ENCODE measurements at places on chromosomes 4 and X.

- no peaks in the 10 kb centered on the region for H3K27me3 ChIP-seq
- H3K27ac ChIP-seq, result peak overlapping the region; percentile 97
- no peak for DNase-seq
- H3K4me1 ChIP-seq, result peaks cover 13% of the 10 kb centered on the region
These were observed 12.4 kb upstream of the ZCCHC13 start for GRCh38 chrX:74291577-74291963.

DNA sequence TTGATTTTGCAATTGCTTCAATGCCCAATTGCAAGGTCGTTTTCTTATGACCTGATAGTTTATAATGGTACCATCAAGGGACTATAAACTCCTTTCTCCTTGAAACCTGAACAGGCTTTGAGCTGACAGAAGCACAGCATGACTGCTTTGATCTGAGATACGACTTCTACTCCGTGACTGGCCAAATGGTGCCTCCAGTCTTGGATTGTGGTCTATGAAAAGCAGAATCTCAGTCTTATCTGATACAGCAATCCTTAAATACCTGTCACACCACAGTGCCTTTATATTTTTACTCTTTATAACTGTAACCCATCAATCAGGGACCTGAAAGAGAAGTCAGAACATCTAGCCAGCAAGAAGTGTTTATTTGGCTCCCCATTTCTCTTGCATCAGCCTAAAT is 93.1 kb downstream of the DOCK11 start:
- no peak for DNase-seq
- peaks cover 23% of the 10 kb centered on the region for H3K4me1 ChIP-seq
- no peak overlapping the region for H3K4me3 ChIP-seq
- H3K27me3 ChIP-seq, result no peaks in the 10 kb centered on the region
- H3K27ac ChIP-seq, result no peak overlapping the region

DNA sequence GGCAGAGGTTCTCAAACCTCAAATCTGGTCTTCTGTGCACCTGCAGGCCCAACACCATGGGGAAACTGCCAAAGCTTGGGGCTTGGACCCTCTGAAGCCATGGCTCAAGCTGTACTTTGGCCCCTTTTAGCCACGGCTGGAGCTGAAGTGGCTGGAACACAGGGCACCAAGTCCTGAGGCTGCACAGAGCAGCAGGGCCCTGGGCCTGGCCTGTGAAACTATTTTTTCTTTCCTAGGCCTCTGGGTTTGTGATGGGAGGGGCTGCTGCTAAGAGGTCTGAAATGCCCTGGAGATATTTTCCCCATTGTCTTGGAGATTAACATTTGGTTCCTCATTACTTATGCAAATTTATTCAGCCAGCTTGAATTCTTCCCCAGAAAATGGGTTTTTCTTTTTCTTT is 18.3 kb upstream of the PI4K2B start:
- no peaks in the 10 kb centered on the region for H3K27me3 ChIP-seq
- H3K4me1 ChIP-seq, result no peaks in the 10 kb centered on the region
- H3K4me3 ChIP-seq, result no peak overlapping the region
- no peak overlapping the region for H3K27ac ChIP-seq
- DNase-seq, result no peak

GRCh38 chrX:45295259-45295986 is 94.7 kb upstream of the DIPK2B start:
- H3K36me3 ChIP-seq, result no peaks in the 10 kb centered on the region
- H3K27me3 ChIP-seq, result peaks cover under 1% of the 10 kb centered on the region
- no peak for DNase-seq
- H3K27ac ChIP-seq, result no peak overlapping the region

DNA sequence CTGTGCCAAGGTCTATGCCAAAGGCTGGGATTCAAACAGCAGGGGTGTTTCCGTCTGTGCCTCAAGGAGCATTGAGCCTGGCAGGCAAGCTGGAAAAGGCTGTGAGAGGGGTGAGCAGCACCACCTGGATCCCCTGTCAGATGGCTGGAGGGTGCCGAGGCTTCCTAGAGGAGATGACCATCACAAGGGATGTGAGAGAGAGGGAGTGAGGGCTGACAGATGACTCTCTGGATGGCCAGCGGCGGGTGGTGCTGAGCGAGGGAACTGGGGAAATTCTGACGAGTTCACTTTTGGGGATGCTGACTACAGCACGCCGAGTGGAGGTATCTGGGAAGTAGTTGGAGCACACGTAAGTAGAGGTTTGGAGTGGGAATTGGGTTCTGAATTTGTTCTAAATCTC is 22.6 kb upstream of the CYP4V2 start:
- no peak overlapping the region for H3K27ac ChIP-seq
- H3K36me3 ChIP-seq, result no peaks in the 10 kb centered on the region
- peaks cover 10% of the 10 kb centered on the region for H3K27me3 ChIP-seq
- H3K4me3 ChIP-seq, result no peak overlapping the region
- DNase-seq, result no peak

DNA sequence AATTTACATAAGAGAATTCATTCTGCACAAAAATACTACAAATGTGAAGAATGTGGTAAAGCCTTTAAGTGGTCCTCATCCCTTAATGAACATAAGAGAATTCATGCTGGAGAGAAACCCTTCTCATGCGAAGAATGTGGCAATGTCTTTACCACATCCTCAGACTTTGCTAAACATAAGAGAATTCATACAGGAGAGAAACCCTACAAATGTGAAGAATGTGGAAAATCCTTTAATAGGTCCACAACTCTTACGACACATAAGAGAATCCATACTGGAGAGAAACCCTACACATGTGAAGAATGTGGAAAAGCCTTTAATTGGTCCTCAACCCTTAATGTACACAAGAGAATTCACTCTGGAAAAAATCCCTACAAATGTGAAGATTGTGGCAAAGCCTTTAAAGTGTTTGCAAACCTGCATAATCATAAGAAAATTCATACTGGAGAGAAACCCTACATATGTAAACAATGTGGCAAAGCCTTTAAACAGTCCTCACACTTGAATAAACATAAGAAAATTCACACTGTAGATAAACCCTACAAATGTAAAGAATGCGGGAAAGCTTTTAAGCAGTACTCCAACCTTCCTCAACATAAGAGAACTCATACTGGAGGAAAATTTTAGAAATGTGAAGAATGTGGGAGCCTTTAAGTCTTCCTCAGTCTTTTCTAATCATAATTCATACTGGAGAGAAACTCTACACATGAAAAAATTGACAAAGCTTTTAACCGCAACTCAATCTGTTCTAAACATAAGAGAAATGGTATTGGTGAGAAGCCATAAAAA is 37.4 kb downstream of the ZNF718 start:
- H3K36me3 ChIP-seq, result peaks cover 53% of the 10 kb centered on the region
- no peak overlapping the region for H3K27ac ChIP-seq
- no peak for DNase-seq

DNA sequence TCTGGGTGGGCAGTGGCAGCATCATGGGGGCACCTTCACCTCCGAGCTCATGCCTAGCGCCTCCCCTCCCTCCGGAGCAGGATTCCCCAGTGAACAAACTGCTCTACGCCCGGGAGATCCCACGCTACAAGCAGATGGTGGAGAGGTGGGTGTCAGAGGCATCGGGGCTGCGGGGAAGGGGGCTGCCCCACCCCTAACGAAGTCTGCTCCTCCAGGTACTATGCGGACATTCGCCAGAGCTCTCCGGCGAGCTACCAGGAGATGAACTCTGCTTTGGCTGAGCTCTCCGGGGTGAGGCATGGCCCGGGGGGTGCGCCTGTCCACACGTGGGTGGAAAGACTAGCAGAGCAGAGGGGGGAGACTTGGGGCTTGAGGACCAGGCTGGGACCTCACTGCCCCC is 2.7 kb upstream of the SRPK3 start:
- H3K4me1 ChIP-seq, result peaks cover 4% of the 10 kb centered on the region
- peaks cover 3% of the 10 kb centered on the region for H3K27me3 ChIP-seq
- H3K36me3 ChIP-seq, result no peaks in the 10 kb centered on the region
- H3K4me3 ChIP-seq, result no peak overlapping the region

GRCh38 chrX:110167952-110168451 is 149.9 kb downstream of the AMMECR1 start:
- no peak overlapping the region for H3K27ac ChIP-seq
- no peaks in the 10 kb centered on the region for H3K27me3 ChIP-seq
- no peak overlapping the region for H3K4me3 ChIP-seq
- H3K36me3 ChIP-seq, result peaks cover 3% of the 10 kb centered on the region
- DNase-seq, result no peak

GRCh38 chr4:124713185-124713592 is 657 bp upstream of the ANKRD50 start:
- peak overlapping the region; percentile 63 for H3K27ac ChIP-seq
- H3K36me3 ChIP-seq, result peaks cover 2% of the 10 kb centered on the region
- no peak for DNase-seq

DNA sequence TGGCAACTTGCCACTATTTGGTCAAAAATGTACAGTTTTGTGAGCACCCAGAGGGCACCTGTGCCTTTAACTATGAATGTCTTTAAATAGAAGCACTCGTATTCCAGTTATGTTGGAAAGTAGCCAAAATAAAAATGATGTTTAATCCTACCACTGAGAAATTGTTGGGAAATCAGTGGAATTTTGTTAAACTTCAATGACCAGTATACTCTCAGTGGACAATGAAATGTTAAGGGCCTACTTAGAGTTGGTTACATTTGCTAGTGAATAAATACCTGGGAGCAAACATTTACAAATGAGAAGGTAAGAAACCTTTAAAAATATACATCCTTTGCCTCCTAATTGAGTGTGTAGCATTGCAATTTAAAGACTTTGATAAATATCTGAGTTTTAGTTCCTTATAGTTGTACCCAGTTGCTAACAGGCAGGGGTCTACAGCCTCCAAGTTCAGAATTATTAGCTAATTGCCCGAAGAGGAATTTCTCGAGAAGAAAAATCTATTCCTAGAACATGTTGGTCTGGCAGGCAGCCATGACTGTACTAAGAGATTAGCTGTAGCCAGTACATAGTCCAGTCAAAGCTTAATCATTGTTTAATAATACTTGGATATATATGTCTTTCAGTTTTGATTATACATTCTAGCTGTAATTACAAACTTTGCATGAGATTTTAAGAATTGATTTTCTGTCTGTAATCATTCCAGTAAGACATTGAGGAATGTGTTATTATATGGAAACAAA is 93.2 kb downstream of the IL1RAPL2 start:
- H3K4me1 ChIP-seq, result no peaks in the 10 kb centered on the region
- no peaks in the 10 kb centered on the region for H3K36me3 ChIP-seq
- no peak overlapping the region for H3K4me3 ChIP-seq
- DNase-seq, result no peak
- H3K27me3 ChIP-seq, result no peaks in the 10 kb centered on the region
- no peak overlapping the region for H3K27ac ChIP-seq

DNA sequence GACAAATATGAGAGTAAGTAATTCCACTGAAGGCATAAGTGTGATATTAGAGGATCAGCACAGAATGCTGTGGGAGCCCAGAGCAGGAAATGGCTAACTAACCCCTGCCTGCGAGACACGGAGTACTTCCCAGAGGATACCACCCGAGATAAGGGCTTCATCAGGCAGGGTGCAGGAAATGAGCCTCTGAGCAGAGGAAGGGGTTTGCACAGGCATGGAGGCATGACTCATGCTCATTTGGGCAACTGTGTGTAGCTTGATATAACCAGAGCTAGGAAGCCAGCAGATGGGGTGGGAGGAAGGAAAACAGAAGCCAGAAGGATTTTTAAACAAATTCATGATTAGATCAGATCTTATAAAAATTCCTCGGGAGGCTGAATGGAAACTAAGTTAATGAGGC is 70.0 kb upstream of the TSPAN5 start:
- no peak for DNase-seq
- H3K4me1 ChIP-seq, result no peaks in the 10 kb centered on the region
- no peak overlapping the region for H3K4me3 ChIP-seq
- H3K27ac ChIP-seq, result no peak overlapping the region

GRCh38 chr4:19151684-19152083 is 1100.0 kb upstream of the SLIT2 start:
- H3K27ac ChIP-seq, result no peak overlapping the region
- no peaks in the 10 kb centered on the region for H3K36me3 ChIP-seq
- H3K27me3 ChIP-seq, result no peaks in the 10 kb centered on the region

DNA sequence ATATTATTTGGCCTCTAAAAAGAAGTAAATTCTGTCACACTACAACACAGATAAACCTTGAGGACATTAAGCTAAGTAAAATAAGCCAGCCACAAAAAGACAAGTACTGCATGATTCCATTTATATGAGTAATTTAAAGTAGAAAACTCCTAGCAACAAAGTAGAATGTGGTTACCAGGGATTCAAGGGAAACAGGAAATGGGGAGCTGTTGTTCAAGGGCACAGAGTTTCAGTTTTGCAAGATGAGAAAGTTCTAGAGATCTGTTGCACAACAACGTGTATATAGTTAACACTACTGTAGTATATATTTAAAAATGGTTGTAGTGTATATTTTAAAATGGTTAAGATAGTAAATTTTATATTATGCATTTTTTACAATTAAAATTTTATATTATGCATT is 25.4 kb downstream of the SEC31A start:
- H3K27ac ChIP-seq, result no peak overlapping the region
- no peaks in the 10 kb centered on the region for H3K27me3 ChIP-seq
- no peak overlapping the region for H3K4me3 ChIP-seq
- no peak for DNase-seq
- peaks cover 78% of the 10 kb centered on the region for H3K36me3 ChIP-seq
- H3K4me1 ChIP-seq, result no peaks in the 10 kb centered on the region

DNA sequence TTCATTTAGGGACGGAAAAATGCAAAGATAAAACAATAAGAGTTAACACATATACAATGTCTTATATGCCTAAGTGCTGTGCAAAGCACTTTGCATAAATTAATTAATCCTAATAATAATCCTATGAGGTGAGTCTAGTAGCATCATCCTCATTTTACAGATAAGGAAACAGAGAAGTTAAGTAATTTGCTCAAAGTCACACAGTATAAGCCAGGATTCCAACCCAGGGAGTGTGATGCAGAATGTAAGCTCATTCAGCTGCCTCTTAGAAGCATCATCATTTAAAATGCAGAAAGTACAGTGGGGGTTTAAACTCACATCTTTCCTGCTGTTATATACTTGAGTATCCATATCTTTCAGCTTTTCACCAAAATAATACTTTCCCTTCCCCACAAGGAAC is 203.7 kb downstream of the LARP7 start:
- H3K4me3 ChIP-seq, result no peak overlapping the region
- no peak overlapping the region for H3K27ac ChIP-seq
- H3K36me3 ChIP-seq, result no peaks in the 10 kb centered on the region
- peaks cover 3% of the 10 kb centered on the region for H3K4me1 ChIP-seq
- no peaks in the 10 kb centered on the region for H3K27me3 ChIP-seq

DNA sequence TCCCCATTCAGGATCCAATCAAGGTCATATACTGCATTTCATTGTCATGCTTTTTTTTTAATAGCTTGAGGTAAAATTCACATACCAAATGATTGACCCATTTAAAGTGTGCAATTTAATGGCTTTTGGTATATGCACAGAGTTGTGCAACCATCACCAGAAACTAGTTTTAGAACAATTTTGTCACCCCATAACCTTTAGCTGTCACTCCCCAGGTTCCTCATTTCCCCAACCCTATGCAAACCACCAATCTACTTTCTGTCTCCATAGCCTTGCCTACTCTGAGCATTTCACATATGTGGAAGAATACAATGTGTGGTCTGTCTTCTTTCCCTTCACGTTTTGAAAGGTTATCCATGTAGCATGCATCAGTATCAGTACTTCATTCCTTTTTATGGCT is 1.4 kb upstream of the SMAD1 start:
- H3K27ac ChIP-seq, result no peak overlapping the region
- DNase-seq, result no peak
- H3K27me3 ChIP-seq, result peaks cover 33% of the 10 kb centered on the region

- no peak overlapping the region for H3K4me3 ChIP-seq
- H3K4me1 ChIP-seq, result no peaks in the 10 kb centered on the region
These were observed 28.4 kb upstream of the COX7B2 start for GRCh38 chr4:46937493-46937892.

- H3K4me1 ChIP-seq, result peaks cover 6% of the 10 kb centered on the region
- H3K27ac ChIP-seq, result no peak overlapping the region
- no peak for DNase-seq
- no peaks in the 10 kb centered on the region for H3K36me3 ChIP-seq
These were observed 161.3 kb upstream of the USP38 start for GRCh38 chr4:143023239-143023918.

Measured in activated B cell treated with CpG ODN at 0.5 μM for 24 hours (primary cell).